Heart right ventricle (tissue), 16 donors: ENCODE measurements at places on chromosomes 7 and 10. TPM values are rescaled to one million over a fixed set of nuclear protein-coding genes. Genes with fewer than 3 reads are reported as not detected.

Gene ACBD7
- 0.23 TPM for total RNA-seq

Gene RADIL
- 6.6 TPM for total RNA-seq

Gene PRLHR
- not detected for total RNA-seq

Gene CUBN
- 0.30 TPM for total RNA-seq

Gene CLCN1
- not detected for total RNA-seq

Gene NAT16
- not detected for total RNA-seq

Gene DRGX
- not detected for total RNA-seq

Gene SPDYE1
- total RNA-seq: not detected

Gene CYP2W1
- not detected for total RNA-seq

Gene LIMK1
- total RNA-seq: 7.8 TPM

Gene GLI3
- 6.7 TPM for total RNA-seq

Gene H2BK1
- total RNA-seq: not detected

Gene ANKRD30A
- total RNA-seq: not detected

Gene PIP4K2A
- total RNA-seq: 29.1 TPM

Gene ACSM6
- total RNA-seq: not detected

Gene KIFBP
- 43.8 TPM for total RNA-seq

Gene ADD3
- 95.5 TPM for total RNA-seq

Gene EGR2
- 0.49 TPM for total RNA-seq

Gene MINDY4
- total RNA-seq: 3.2 TPM

Gene CH25H
- 6.0 TPM for total RNA-seq

Gene ADCY1
- 2.2 TPM for total RNA-seq
